ENCODE measurements at places on chromosomes 2 and 18. TPM values are rescaled to one million over a fixed set of nuclear protein-coding genes. Genes with fewer than 3 reads are reported as not detected.

DNA sequence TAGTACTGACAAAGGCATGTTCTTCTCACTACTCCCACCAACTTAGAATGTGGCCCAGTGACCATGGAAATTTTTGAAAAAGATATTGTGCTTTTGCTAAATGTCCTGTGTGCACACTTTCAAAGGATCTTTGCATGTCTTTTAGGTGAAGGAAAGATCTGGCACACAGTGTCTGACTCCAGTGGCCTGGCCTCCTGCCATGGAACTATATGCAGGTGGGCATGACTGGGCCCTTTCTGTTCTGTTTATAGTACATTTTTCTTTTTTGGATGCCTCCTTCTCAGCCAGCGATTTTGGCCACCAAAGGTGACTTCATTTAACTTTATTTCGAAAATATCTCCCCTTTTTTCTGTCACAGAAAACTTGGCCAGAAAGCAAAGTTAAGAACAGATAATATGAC, 999.7 kb upstream of the PIK3C3 start:
- no peak overlapping the region for H3K27ac ChIP-seq
- DNase-seq, result no peak
- H3K36me3 ChIP-seq, result no peaks in the 10 kb centered on the region

PSD4 gene
- 43.2 TPM for total RNA-seq

DNA sequence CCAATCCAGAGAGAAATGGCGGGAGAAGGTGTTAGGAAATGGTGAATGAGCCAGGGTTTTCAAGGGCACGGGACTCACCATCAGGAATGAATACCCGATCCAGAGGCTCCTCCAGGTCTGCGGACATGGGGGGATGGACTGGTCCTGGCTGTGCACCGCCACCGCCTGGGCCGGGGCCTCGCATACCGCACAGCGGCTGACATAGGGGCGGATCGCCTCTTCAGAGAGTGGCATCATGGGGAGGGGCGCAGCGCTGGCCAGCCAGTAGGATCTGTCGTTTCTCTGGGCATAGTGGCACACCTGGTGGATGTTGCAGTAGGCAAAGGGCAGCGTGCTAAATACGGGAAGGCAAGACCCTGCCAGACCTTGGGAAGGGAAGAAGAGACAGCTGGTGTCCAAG, 156.1 kb downstream of the COL4A4 start:
- DNase-seq, result no peak
- no peak overlapping the region for H3K4me3 ChIP-seq
- no peaks in the 10 kb centered on the region for H3K4me1 ChIP-seq
- no peak overlapping the region for H3K27ac ChIP-seq
- no peaks in the 10 kb centered on the region for H3K36me3 ChIP-seq

GRCh38 chr2:8638327-8638726, 43.5 kb upstream of the ID2 start:
- H3K27ac ChIP-seq, result no peak overlapping the region
- H3K36me3 ChIP-seq, result no peaks in the 10 kb centered on the region
- no peak for DNase-seq
- H3K4me1 ChIP-seq, result peaks cover 17% of the 10 kb centered on the region
- no peak overlapping the region for H3K4me3 ChIP-seq
